ENCODE measurements at places on chromosomes 7 and 10. TPM values are rescaled to one million over a fixed set of nuclear protein-coding genes. Genes with fewer than 3 reads are reported as not detected.

The OR2A42 gene
- not detected for total RNA-seq

The CALN1 gene
- 0.17 TPM for total RNA-seq

The LRIT1 gene
- total RNA-seq, result not detected

DNA sequence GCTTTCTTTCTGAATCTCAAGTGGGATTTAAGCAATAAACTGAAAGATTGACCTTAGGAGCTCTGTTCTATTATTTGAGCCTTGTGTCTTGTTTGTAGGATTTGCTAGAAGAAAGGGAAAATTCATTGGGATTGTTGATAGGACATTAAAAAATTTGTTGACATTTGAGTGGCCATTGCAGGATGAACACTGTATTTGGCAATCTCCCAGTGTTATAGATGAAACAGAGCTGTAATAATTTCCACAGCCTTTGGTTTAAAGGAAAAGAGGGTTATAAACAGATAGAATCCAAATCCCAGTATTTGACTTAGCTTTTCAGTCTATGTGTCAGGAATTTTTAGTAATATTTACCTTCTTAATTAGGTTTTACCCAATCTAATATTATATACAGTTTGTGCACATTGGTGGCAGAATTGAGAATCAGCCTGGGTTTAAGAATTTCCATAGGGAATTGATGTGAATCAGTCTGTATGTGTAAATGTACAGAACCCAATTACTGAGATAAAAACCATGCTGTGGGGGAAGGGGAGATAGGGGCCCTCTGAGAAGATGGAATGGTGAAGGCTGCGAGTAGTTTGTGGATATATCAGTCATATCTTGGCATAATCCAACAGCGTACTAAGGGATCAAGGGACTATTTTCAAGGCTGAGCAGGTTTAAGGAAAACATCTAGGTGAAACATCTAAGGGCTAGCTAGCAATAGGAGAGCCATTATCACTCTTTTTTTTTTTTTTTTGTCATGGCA, 6.5 kb downstream of the SGPL1 start:
- peaks cover 4% of the 10 kb centered on the region for H3K36me3 ChIP-seq
- H3K4me1 ChIP-seq, result no peaks in the 10 kb centered on the region
- H3K27ac ChIP-seq, result no peak overlapping the region
- H3K4me3 ChIP-seq, result no peak overlapping the region
- no peaks in the 10 kb centered on the region for H3K27me3 ChIP-seq
- no peak for DNase-seq

- H3K36me3 ChIP-seq, result peaks cover 45% of the 10 kb centered on the region
- no peaks in the 10 kb centered on the region for H3K27me3 ChIP-seq
- H3K27ac ChIP-seq, result no peak overlapping the region
- H3K4me3 ChIP-seq, result no peak overlapping the region
Observed at GRCh38 chr7:92456236-92456635, 9.0 kb downstream of the GATAD1 start.
